ENCODE measurements at places on chromosomes 6 and 20. TPM values are rescaled to one million over a fixed set of nuclear protein-coding genes. Genes with fewer than 3 reads are reported as not detected.

The LRRC73 gene
- total RNA-seq, result 0.33 TPM

The NEDD9 gene
- 13.6 TPM for total RNA-seq

The AGPAT4 gene
- 6.9 TPM for total RNA-seq

The SDCBP2 gene
- total RNA-seq, result 2.1 TPM

The PRICKLE4 gene
- total RNA-seq, result 0.26 TPM

The KIFC1 gene
- 5.3 TPM for total RNA-seq

The SLC22A1 gene
- 0.26 TPM for total RNA-seq

The PDE7B gene
- total RNA-seq, result 22.1 TPM

The SSTR4 gene
- total RNA-seq, result not detected

The NFATC2 gene
- total RNA-seq, result under 0.01 TPM

The TMEM74B gene
- not detected for total RNA-seq

The CST4 gene
- 0.17 TPM for total RNA-seq

The C6orf15 gene
- not detected for total RNA-seq

The SLC22A16 gene
- total RNA-seq, result under 0.01 TPM

The DBNDD2 gene
- 3.9 TPM for total RNA-seq

The TRIM10 gene
- total RNA-seq, result not detected

The PI16 gene
- total RNA-seq, result not detected

The RIPPLY2 gene
- total RNA-seq, result not detected

The LAMA2 gene
- total RNA-seq, result 67.5 TPM

The OTOR gene
- not detected for total RNA-seq

The RAB23 gene
- total RNA-seq, result 68.0 TPM

The RBBP8NL gene
- total RNA-seq, result not detected

The BIRC7 gene
- not detected for total RNA-seq

The DEFB124 gene
- total RNA-seq, result not detected

The MYL9 gene
- total RNA-seq, result 25.4 TPM

The FNDC11 gene
- total RNA-seq, result 1.0 TPM

The SCRT2 gene
- not detected for total RNA-seq

The C20orf144 gene
- under 0.01 TPM for total RNA-seq

The EPPIN gene
- not detected for total RNA-seq

The BTNL2 gene
- total RNA-seq, result not detected

The TMC2 gene
- under 0.01 TPM for total RNA-seq

The TCP1 gene
- total RNA-seq, result 231 TPM

The OR2B6 gene
- total RNA-seq, result 0.17 TPM

The CD40 gene
- 2.3 TPM for total RNA-seq

The PRR18 gene
- total RNA-seq, result not detected

The CGA gene
- not detected for total RNA-seq

The RNF182 gene
- 2.5 TPM for total RNA-seq

The ULBP2 gene
- total RNA-seq, result 1.8 TPM

The TNXB gene
- 63.9 TPM for total RNA-seq

The PSORS1C2 gene
- total RNA-seq, result not detected

The GABRR1 gene
- total RNA-seq, result not detected

The PREX1 gene
- 3.1 TPM for total RNA-seq

The SNX14 gene
- total RNA-seq, result 121 TPM

The SNX3 gene
- 182 TPM for total RNA-seq

The TINAG gene
- not detected for total RNA-seq

The SLC17A9 gene
- 6.4 TPM for total RNA-seq

The MEI4 gene
- total RNA-seq, result not detected

The GLP1R gene
- not detected for total RNA-seq

The IL17A gene
- total RNA-seq, result not detected

The BANF2 gene
- not detected for total RNA-seq

The POU5F1 gene
- total RNA-seq, result under 0.01 TPM

The CBLN4 gene
- total RNA-seq, result not detected

The IPCEF1 gene
- 0.26 TPM for total RNA-seq

The PHACTR1 gene
- total RNA-seq, result 0.26 TPM

The EBF4 gene
- total RNA-seq, result 0.99 TPM

The HEBP2 gene
- 21.5 TPM for total RNA-seq
